ENCODE measurements at places on chromosomes 12 and 14.

GRCh38 chr12:21129906-21130305, 1.1 kb upstream of the SLCO1B1 start:
- no peak for DNase-seq

GRCh38 chr14:91354221-91354916, 63.3 kb downstream of the CCDC88C start:
- no peak for DNase-seq

DNA sequence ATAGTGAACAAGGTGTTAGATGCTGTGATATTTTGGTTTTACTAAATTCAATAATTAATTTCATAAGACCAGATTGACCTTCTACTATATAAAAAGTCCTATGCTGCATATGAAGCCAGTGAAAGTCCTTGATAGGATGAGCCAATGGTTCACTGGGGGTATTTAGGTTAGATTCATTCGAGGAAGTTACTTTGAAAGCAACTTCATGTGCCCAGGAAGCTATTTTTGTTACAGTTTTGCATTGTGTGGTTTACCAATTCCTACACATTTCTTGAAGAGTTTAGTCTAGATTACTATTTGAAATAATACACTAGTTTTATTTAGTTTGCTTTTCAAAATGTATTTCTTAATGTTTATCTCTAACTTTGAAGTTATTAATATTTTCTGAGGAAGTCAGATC, 58.5 kb upstream of the RMST start:
- DNase-seq = no peak

DNA sequence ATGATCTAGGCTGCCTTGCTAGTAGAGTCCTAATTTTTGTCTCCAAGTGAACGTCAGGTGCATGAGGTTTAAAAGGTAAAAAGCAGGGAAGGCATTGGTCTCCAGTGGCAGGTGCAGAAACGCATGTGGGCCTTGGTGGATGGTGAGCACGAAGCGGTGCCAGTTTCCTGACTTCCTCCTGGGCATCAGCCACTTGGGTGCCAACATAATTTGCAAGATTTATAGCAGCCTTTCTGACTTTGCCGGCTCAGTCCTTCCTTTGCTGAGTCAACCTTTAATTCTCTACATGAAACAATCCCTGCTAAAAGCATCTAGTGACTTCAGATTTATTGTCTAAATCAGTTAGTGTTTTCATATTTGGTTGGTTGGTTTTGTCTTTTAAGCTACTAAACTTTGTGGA, 355.7 kb upstream of the TMEM132C start:
- no peak for DNase-seq

GRCh38 chr14:68380329-68380741, 412.5 kb downstream of the ZFP36L1 start:
- no peak for DNase-seq

DNA sequence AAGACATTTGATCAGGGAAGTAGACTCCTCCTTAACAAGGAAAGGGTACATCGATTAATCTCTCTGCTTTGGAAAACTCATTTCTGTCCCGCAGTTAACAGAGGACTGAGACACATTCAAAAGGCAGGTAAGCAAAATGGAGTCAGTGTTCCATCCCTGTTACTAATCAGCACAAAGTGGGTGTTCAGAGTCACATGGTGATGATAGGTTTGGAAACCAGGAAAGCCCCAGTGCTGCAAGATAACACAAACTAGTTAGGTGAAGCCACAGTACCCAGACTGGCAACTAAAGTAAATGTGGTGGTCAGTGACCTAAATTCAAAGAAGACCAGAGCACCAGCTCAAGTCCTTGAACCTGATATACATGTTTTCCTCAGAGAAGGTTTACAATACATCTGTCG, 1.8 kb downstream of the OR4K17 start:
- no peak for DNase-seq

DNA sequence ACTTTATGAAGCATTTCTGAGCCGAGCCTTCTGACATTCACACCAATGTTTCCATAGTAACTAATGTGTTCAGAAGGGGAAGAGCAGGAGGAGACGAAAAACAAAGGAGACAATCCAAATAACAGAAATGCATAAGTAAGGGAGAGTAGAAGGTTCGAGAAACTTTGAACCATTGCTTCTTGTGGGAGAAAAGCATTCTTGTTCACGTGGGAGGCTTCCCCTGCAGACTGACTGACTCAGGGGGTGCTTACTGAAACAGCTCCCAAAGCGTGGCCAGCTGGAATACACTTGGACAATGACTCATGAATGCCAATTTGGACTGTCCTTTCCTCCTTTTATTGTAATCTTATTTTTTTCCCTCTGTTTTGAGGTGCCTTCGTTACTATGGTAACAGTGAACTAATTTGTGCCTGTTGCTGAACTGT, 73.9 kb downstream of the NEDD1 start:
- peak; percentile 50 for DNase-seq

DNA sequence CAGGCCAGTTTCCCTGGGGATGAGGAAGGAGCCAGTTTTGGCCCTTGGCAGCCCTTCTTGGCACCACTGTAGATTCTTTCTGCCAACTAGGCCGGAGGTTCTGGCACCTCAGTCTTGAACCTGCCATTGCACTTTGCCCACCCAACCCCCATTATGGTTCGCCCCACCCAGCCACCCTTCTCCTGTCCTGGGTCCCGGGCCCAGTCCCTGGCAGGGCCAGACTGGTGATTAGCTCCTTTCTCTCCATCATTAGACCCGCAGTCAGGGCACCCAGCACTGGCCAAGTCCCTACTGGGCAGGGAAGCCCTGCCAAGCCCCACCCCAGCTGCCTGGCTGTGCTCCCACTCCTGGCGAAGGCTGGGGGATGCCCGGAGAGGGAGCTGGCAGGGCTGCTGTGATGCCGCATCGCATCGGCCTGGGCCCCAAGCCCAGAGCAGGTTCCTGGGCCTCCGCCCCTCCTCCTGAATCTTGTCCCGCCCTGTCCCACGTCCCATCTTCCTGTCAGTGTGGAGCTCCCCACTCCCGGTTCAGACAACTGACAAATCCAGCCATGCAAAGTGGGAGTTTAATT, 9.8 kb downstream of the FAM222A start:
- DNase-seq = no peak

- DNase-seq = no peak
Observed at GRCh38 chr12:127294651-127295210, 972.2 kb upstream of the TMEM132C start.

GRCh38 chr14:51138404-51139103, 43.6 kb upstream of the TRIM9 start:
- no peak for DNase-seq

DNA sequence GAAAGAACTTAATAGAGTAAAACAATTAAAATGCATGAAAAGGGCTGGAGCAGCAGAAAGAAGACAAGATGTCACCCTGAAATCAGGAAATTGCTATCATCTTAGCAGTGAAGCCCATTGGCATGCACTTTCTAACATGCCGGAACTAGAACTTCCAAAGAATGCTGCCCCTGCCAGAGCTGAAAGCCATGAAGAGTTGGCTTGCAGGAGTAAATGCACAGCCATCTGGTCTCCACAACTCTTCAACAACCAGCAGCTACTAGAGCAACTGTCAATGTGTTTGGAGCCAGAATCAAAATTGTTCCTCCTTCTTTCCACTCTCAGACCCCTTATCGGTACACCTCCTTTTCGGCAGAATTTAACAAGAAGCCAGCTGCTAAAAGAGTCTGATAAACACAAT, 414.1 kb downstream of the KCNH5 start:
- no peak for DNase-seq

DNA sequence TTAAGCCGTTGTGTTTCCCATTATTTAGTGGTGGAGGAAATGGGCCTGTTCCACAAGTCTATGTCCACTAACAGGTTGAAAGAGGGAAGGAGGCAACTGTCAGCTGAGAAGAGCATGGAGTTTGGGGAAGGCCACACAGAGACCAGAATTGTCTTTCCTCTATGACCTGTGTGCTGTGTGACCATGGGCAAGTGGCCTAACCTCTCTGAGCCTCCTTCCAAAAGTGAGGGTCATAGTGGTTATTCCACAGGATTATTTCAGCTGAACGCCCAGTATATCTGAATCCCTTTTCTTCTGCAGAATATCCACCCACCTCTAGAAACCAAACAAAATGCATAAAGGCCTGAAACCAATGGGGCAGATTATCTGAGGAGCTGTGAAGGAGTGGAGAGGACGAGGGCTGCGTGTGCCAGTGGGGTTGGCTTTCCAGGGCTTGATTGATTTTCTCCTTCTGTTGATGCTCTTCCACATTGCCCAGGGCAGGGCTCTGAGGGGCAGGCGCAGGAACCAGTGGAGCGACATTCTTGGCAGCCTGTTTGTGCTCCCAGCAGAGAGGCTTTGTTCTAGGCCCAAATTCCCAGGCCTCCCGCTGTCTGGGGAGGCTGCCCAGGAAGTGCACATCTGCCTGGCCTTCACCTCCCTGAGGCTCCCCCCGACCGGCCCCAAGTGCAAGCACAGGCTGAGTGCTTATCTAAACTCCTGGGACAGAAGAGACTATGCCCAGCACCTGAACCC, 452.7 kb downstream of the BCL11B start:
- peak; percentile 67 for DNase-seq

GRCh38 chr12:57842342-57843294, 3.9 kb downstream of the CTDSP2 start:
- DNase-seq = peak; percentile 54

- no peak for DNase-seq
Observed at GRCh38 chr12:43098071-43098470, 453.9 kb downstream of the ADAMTS20 start.

DNA sequence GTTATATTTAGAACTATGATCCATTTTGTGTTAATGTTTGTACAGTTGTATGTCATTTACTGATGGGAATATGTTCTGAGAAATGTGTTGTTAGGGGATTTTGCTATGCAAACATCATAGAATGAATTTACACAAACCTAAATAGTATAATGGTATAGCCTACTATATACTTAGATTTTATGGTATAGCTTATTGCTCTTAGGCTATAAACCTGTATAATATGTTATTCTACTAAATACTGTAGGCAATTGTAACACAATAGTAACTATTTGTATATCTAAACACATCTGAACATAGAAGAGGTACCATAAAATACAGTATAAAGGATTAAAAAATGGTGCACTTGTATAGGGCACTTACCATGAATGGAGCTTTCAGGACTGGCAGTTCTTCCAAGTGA, 105.4 kb upstream of the GRIN2B start:
- DNase-seq = no peak

GRCh38 chr12:109137055-109137454, 20.7 kb downstream of the ACACB start:
- DNase-seq = no peak

DNA sequence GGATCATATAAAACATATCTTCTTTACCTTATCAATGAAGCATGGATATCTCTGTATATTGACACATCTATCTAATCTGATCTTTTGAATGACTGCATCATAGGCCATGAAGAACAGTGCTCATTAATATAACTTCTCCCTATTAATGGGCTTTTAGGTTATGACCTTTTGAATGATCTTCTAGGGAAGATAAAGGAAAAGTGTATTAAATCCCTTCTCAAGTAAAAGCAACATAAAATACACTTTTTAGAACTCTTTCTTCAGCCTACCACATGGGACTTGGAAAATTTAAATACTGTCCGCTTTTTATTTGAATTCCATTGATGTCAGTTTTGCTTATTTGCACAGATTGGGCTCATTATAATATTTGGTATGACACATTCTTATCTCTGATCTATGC, 425.4 kb downstream of the MED13L start:
- no peak for DNase-seq

DNA sequence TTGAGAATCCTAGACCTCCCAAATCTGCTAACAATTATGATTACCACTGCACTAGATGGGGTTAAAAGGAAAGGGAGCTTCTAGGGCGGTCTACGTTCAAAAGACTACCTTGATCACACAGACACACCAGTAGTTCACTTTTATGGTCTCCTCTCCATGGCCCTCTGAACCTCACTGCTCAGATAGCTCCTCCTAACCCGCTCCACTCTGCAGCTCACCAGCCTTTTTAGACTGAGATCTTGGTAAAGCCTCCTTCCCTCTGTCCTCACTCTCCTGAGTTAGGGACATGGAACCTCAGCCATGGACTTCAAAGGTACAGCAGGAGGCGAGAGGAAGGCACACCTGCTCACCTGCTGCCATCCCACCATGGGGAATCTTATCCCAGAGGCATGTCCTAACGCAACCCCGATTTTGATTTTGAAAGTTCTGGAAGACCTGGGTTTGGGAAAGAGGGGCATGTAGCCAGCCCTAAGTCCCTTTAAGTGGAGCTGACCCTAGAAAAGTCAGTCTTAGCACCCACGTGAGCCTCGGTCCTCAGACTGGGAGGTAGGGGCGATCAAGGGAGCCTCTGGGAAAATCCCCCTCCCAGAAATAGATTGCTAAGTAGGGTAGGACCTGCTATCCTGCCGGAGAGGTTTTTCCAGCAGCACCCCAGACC, 1.3 kb downstream of the ZNF219 start:
- no peak for DNase-seq

DNA sequence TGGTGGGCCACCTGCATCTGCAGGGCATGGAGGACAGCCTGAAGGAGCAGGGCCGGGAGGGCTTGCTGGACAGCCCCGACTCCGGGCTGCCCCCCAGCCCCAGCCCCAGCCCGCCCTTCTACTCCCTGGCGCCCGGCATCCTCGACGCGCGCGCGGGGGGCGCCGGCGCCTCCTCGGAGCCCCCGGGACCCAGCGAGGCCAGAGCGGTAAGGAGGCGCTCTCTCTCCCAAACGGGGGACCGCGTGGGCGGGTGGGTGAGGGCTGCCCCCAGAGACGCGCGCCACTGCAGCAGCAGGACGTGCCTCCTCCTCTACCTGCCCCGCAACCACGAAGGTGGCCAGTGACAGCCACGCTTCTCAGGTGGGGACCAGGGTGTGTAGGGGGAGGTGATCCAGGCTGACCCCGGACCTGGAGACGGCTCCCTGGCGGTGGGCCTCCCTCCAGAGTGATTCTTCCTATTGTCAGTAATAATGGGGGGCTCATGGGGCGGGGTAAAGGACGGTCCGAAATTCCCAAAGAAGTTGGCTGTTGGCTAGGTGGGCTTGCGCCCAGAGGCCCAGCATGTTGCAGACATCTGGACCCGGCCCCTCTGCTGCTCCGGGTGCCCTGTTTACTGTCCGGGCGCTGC, 652 bp downstream of the RFLNA start:
- DNase-seq = no peak

DNA sequence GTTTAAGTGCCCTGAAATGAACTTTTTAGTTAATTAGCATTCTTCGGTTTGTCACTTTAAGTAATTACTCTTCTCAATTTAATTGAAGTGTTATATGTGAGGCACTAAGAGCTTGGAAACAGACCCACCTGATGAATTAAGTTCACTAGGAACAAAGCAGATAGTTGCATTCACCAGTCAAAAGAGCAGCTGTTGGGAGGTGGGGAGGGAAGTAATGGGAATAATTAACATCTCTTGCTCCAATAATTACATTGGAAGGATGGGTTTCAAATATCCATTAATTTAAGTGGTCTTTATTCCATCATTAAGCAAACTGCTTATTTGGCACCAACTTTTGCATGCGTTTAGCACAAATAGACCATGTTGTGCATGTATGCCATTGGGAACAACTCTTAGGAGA, 667.2 kb downstream of the GALC start:
- no peak for DNase-seq

DNA sequence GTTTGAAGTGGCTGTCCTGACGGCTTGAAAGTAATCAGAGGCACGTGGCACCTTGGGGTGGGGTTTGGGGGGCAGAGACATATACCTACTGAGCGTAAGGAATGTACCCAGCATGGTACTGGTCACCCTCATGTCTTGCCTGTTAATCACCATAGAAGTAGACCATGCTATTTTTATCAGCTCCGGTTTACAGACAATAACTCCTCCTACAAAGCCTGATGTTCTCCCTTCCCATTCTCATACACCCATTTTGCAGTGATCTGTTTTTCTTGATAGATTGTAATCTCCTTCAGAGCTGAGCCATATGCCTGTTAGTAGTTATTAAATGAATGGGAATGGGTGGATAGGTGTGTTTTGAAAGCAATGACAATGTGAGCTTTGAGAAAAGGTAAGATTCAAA, 10.5 kb downstream of the EVL start:
- DNase-seq = no peak

Data from umbilical cord (tissue), 2 donors.